Thymus (tissue), 14 donors: ENCODE measurements at places on chromosomes 7 and 10. TPM values are rescaled to one million over a fixed set of nuclear protein-coding genes. Genes with fewer than 3 reads are reported as not detected.

The EEPD1 gene
- 32.8 TPM for total RNA-seq

The CRHR2 gene
- total RNA-seq: under 0.01 TPM

DNA sequence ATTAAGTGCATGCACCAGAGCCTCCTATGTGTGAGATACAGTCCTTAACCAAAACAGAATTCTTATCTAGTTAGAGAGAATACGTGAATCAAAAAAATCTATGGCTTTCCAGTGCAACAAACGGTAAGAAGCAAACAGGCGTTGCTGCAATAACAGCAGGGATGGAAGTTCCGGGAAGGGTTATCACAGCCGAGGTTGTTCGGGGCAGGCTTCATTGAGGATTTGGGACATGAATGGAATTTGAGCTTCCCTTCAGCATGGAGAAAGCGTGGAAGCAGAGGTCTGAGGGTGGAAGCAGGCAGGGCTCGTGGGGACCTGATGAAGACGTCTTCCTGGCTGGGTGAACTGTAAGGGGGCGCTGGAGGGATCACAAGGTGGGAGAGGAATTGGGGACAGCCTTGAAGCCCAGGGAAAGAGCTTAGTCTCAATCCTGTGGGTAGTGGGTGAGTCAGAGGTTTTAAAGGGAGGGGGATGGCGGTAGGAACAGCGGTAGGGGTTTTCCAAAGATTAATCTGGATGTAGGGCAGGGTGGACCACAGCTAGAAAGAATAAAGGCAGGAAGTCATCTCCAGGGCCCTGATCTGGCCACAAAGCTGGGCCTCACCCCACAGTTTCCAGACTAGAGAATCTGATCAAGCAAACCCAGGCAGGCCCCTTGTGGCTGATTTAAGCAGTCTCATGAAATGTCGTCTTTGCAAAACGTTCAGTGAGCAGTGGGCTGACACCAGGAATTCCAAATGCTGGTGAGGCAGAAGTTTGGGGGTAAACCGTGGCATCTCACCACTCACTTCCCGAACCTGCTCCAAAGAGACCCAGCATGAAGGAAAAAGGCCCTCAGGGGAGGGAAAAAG lies 65.1 kb downstream of the CALML3 start:
- no peak for DNase-seq

DNA sequence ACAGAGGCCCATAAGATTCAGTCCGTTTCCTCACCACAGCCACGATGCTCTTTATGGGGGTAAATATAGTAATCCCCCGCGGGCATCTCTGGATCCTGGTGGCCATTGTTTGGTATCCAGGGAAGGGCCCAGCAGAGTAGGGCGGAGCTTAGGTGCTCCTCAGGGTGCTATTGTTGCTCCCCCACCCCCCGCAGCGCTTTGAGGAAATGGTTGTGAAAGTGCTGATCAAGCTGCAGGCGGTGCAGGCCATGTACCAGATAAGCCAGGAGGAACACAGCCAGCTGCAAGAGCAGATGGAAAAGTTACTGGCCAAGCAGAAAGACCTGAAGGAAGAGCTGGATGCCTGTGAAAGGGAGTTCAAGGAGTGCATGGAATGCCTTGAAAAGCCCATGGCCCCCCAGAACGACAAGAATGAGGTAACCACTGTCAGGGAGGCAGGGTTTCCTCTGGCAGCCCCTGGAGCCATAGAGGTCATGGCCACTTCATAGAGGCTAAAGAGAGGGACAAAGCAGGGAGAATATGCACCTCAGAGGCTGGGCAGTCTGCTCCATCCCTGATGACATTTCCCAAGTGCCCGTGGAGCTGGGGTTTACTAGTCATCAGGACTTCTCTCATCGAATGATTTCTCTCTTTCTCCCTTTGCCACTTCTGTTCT lies 17.6 kb upstream of the FLNC start:
- no peak for DNase-seq

DNA sequence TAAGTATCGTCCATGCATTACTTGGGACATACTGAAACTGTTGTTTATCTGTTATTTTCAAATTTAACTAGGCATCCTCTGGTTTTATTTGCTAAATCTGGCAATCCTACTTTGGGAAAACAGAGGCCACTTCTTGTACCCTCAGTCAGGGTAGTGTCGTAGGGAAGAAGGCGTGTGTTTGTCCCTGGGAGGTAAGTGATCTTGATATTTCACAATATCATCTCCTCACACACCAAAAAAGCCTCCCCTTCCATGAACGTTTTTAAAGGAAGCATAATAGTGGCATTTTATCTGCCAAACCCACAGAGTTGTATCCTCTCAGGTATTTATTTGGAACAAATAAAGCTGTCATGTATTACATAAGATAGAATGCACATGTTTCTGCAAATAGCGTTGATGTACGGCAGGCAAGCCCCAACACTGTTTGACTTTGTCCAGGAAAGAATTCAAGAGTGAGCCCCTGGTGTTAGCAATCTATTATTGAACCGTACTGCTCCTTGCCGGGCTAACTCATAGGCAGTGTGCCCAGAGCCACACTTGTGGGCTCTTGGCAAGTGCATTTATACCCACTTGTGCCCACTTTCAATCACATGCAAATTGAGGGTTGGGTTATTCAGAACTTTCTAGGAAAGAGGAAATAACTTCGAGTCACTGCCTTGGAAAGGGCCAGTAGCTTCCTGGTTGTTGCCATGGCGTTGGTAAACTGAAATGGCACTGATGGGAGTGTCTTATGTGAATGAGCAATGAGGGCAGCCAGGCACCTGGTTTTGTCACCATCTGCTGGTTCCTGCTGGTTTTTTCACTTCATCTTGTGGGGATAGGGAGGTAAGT lies 266.0 kb downstream of the USP6NL start:
- DNase-seq: peak; percentile 47

DNA sequence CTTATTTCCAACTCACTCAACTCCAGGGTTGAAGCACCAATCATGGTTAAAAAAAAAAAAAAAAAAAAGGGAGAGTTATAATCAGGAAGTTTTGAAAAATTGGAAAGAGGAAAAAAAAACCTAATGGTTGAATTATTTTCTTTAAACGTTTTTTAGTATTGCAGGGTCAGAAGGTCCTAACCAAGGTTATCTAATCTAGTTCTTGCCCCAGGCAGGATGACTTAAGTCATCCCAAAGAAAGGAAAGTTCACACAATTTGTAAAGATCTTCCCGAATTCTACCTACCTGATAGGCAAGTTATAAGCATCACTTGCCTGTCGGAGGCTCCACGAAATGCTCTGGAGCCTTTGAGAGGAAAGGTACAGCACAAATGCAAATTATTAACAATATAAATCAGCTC lies 208.1 kb upstream of the PLXNA4 start:
- DNase-seq: no peak

DNA sequence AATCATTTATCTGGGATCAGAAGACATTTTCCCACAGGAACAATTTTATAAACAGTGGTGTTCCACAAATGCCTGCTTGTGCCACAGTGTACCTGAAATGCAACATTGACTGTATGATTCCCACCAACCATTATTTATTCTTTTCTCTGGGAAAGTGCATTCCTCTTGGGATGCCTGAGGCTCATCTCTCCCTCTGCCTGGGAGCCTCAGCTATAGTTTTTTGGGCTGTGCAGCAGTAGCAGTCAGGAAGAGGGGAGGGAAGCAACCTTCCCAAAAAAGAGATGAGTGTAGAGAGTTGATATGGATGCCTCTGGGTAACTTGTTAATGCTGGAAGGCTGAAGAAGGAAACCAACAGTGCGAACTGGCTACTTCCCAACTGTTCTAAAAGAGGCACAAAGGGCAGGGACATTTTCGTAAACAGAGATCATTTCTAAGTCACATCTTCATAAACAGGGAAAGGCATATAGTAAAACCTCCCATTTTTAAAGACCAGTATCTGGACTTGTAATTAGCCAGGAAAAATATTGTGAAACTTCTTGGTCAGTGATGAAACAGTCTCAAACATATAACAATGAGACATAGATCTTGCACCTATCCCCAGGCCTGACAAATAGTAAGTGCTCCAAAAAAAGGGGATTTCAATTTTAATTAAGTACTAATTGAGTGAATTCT lies 1.4 kb upstream of the CALD1 start:
- no peak for DNase-seq

DNA sequence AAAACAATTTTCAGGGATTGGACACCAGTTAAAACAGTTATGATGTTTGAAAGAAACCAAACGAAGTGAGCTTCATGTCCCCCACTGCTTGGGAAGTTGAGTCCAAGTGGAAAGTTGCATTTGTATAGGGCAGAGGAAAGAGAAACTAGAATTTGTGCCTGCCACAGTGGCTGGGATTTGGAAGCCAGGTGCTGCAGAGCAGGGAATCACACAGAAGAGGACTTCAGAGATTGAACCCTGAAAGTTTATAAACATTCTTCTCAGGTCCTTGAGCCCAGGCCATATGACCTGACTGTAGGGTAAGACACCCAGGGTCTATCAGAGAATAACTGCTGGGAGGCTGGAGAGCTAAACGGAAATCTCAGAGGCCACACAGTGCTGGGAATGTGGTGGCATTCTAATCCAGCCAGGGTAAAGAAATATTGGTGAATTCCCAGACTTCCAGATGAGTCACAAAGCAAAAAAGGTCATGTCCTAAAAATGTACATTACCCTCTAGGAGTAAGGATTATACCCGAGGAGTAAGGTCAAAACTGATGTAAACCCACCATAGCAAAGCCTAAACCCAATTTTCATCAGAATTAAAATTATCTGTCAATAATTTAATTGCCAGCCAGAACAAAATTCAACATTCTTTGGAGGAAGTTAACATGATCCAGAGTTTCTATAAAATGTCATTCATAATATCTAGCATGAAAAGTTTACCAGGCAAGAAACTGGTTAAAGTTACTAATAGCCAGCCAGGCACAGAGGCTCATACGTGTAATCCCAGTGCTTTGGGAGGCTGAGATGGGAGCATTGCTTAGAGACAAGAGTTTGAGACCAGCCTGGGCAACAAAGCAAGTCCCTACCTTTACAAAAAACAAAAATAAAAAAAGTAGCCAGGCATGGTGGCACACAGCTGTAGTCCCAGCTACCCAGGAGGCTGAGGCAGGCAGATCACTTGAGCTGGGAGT lies 31.2 kb downstream of the TOMM7 start:
- no peak for DNase-seq

DNA sequence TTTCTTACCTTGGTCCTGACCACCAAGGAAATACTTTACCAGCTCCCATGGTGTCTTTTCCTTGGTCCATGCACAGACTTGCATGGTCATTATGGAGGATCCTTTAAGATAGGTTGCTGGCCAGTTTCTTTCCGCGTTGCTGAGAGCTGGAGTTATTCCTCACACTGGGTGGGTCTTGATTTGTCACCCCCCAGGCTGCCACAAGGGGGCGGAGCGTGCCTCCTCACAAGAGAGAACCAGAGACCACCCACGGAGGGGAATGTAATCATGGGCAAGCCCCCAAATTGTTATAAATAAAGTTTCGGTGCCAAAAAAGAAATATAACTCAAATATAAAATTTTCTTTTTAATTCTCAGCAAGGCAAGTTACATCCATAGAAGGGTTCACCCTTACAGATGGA lies 10.5 kb upstream of the TRIM24 start:
- no peak for DNase-seq

DNA sequence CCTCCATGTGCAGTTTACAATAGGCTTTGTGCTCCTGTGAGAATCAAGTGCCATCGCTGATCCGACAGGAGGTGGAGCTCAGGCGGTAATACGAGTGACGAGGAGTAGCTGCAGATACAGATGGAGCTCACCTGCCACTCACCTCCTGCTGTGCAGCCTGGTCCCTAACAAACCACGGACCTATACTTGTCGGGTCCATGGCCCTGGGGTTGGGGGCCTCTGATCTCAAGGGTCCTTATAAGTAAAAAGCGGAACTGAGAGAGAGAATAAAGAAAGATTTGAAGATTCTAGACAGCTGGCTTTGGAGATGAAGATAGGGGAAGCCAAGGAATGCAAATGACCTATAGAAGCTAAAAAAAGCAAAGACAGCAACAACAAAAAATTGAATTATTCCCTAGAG lies 130.6 kb downstream of the PLXDC2 start:
- DNase-seq: no peak

DNA sequence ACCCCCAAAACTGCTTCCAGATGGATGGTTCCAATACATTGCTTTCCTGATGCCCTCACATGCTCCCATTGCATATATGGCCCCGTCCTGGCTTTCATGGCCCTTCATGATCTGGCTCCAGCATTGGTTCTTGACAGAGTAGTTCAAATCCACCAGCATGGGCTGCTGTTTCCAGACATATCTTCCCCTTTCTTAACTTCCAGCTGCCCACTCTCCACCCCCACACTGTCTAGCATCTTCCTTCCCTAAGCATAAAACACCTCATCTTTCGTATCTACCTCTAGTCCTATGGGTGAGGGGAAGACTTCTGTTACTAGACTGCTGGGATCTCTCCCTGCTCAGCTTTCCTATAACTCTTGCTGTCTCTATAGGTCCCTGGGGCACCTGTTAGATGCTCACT lies 13.2 kb upstream of the GOLGA7B start:
- DNase-seq: no peak

DNA sequence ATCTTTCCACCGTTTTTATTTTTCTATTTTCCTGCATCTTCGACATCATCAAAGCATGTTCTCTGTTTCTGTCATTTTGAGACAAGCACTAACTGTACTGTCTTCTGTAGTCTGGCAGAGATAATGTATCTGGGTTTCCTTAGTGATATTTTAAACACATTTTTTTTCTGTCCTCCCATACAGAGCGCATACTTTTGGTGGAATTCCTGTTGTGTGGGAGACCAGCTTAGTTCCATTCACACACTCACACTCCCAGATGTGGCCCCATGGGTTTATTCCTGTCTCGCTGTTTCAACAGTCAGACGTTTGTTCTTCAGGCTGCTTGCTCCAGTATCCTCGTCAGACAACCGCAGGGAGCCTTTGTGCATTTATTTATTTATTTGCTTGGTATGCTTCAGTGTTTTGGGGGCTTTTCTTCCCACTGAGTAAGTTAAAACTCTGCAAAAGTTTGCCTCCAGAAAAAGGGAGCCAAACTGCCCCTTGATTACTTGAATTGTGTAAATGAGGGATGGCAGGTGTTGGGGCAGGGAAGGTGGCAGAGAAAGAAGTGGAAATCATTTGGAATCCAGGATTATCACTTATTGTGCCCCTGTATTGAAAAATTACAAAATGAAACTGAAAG lies 456.8 kb upstream of the KLF6 start:
- DNase-seq: no peak
